Dermis microvascular lymphatic vessel endothelial cell (primary cell): ENCODE measurements at places on chromosomes 7 and 10. TPM values are rescaled to one million over a fixed set of nuclear protein-coding genes. Genes with fewer than 3 reads are reported as not detected.

The SFMBT2 gene
- 0.90 and 1.9 TPM in 2 replicates for total RNA-seq

DNA sequence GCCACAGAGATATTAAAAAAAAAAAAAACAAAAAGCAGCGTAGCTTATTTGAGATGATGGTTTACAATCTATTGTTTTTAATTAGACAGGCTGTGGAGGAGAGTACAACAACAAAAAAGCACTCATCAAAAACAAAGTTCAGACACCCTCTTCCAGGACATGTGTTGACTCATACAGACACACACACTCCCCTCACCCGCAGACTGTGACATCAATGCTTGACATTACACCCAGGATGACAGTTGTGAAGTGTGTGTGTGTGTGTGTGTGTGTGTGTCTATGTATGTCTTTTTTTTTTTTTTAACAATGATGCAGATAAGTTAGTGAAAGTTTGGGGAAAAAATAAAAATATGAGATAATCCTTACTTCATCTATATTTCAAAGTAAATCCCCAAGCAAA is 303.6 kb downstream of the GPAM start:
- no peak for DNase-seq

- DNase-seq = no peak
Observed at GRCh38 chr7:116632384-116632783, 39.6 kb upstream of the MET start.

The UPK3BL1 gene
- total RNA-seq = 2.4 and 8.9 TPM in 2 replicates

The OGDHL gene
- 0.13 and 1.0 TPM in 2 replicates for total RNA-seq

DNA sequence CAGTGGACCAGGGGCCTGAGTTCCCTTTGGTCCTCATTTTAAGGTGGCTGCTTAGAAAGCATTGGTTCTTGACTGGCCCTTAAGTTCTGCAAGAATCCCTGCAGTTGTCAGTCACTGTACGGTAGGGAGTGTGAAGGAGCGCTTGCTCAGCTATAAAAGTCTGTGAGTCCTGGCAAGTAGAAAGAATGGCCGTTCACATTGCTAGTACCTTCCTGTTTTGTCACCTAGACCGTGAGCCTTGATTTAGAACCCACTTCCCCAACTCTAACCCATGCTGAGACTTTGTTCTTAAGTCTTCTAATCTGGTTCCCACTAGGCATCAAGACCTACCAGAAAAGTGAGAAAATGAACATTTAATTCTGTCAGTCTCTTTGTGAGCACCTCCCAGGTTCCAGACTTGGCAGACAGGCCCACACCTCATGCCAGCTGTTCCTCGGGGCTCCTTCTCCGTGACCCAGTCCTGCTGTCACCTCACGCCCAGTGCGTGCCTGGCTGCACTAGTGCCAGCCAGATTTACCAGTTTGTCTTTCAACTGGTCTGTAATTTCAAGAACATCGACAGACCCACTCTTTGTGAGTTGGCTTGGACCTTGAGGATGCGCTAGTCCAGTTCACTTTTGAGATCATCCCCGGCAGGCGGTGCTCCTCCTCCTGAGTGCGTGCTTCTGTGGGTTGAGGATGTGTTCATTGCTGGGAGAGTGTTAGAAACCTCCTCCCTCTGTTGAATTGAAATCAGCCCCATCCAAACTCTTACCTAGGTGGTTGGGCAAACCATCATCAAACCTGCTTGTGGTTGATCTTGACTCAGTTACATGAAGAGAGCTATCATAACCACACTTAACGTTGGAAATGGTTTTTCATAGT is 78.5 kb downstream of the SHH start:
- DNase-seq = no peak
